T-cell (primary cell): ENCODE measurements at places on chromosomes 6 and 20. TPM values are rescaled to one million over a fixed set of nuclear protein-coding genes. Genes with fewer than 3 reads are reported as not detected.

- H3K4me3 ChIP-seq, result no peak overlapping the region
- no peaks in the 10 kb centered on the region for H3K36me3 ChIP-seq
- no peak for DNase-seq
- H3K4me1 ChIP-seq, result no peaks in the 10 kb centered on the region
- no peak overlapping the region for H3K27ac ChIP-seq
Observed at GRCh38 chr6:165872811-165873210, 209.8 kb upstream of the PDE10A start.

GRCh38 chr6:41813956-41814355 is 26.5 kb downstream of the TOMM6 start:
- no peak for DNase-seq
- H3K27me3 ChIP-seq, result no peaks in the 10 kb centered on the region
- H3K4me3 ChIP-seq, result no peak overlapping the region
- no peaks in the 10 kb centered on the region for H3K4me1 ChIP-seq
- H3K27ac ChIP-seq, result no peak overlapping the region

GRCh38 chr6:146503096-146503495 is 40.5 kb upstream of the RAB32 start:
- H3K4me1 ChIP-seq, result no peaks in the 10 kb centered on the region
- no peak overlapping the region for H3K4me3 ChIP-seq
- no peak for DNase-seq
- no peaks in the 10 kb centered on the region for H3K27me3 ChIP-seq

KHDC3L gene
- total RNA-seq, result not detected
